ENCODE measurements at places on chromosomes 16 and 17.

DNA sequence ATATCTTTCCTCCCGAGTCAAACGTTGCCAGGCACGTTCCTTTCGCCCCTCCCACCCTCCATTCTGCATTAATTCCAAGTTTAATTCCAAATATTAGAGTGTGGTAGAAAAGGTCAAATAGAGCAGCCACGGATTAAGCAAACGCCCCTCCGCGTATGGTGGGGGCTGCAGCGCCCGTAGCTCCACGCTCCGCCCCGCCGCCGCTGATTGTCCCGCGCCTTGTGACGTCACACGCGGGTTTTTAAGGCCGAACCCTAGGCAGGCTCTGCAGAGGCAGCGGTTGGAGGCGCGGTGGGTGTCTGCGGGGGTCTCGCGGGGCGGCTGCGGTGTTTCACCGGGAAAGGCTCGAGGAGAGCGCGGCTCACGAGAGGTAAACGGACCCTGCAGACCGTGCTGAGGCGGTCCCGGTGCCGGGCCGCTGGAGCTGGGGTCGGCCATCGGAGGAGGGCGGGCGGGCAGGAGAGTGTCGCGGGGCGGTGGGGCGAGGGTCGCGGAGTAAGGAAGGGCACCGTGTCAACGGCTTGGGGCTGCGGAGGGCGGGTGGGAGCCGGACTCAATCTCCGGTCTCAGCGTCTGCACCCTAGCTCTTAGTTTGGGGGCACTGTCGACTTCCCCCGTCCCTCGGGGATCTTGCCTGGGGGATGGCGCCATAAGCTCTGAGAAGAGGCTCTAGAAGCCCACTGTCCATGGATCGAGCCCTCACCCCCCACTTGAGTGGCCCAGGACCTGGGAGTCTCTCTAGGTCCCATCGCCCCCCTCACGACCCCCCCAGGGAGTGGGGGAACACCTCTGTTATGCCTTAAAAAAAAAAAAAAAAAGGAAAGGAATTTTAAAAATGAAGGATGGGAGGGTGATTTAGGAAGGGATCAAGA, at the start of gene ARL4D:
TSS of gene ARL4D (plus strand) at position 270 of the 872 bp plus-strand sequence. CDS start 740 bp downstream, outside the sequence.
- DNase-seq = peak; percentile 81

GRCh38 chr16:411576-412265, 10.0 kb downstream of the DECR2 start:
- no peak for DNase-seq

DNA sequence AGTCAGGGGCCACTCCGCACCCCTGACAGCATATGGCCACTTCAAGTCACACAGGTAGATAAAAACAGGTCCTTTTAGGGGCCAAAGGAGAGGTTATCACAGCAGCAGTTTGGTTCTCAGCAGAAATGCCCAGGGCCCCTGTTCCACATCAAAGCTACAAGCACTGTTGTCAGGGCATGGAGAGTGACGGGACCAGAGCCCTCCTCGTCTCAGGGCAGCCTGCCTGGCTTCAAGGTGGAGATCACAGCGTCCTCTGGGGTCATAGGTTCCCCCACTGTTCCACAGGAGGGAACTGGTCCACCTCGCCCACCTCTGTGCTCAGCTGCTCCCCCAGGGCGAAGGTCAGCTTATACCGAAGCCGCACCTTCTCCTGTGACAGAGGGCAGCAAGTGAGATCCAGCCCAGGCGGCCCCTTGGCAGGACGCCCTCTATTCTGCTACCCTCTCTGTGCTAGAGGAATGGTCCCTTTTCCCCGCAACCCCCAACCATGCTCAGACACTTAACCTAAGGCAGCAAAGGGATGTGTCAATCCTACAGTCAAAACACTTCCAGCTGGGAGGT, 23.3 kb downstream of the GGA3 start:
- DNase-seq = no peak

DNA sequence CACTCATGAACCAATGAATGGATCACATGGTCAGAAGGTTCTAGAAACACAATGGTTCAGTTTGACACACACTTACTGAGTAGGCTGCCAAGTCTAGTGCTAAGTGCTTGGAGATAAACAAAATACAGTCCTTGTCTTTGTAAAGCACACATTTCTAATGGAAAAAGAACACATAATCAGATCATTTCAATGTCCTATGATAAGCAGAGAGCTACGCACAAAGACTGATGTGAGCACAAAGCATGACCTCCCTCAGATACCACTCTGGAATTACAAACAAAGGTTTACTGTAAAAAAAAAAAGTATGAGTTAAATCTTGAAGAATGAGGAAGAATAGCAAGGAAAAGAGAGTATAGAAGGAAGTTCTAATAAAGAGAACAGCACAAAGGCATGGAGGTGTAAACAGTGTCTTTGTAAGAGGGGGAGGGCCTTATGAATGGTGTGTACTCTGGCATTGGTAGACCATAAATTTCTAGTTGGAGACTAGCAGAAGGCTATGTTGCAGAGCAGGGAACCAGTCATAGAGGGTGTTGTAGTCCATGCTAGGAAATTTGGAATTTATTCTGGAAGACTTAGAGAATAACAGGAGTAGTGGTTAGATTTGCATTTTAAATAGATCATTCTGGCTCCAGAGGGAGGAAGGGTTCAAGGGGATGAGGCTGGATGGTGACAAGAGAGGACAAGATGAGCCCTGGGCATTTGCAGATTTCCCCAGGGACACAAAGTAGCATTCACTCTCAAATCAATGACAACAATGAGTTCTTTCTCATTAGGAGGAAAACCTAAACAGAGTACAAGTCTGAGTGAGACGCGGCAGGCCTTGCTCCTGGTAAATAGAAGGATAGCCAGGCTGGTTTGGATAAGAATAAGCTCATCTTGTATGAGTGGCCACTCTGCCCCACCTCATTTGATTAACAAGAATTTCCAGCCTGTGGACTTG, 468.0 kb downstream of the TOX3 start:
- DNase-seq = peak; percentile 23

DNA sequence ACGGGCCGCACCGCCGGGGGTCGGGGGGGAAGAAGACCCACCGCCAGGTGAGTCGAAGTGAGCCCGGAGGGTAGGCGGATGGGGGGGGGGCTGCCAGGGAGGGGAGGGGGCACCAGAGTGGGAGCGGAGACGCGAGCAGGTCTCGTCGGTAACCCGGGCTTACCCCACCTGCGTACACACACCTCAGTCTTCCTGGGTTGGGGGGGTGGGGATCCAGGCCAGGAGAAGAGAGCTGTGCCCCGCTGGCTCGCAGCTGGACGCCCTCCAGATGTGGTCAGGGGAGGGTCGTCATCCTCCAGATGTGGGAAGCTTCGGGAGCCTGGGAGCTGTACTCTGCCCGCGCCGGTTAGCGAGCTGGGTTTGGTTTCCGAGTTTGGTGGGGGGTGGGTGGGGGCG, 1.2 kb downstream of the CACNA1G start:
- no peak for DNase-seq
